ENCODE measurements at places on chromosomes 16 and 17. TPM values are rescaled to one million over a fixed set of nuclear protein-coding genes. Genes with fewer than 3 reads are reported as not detected.

MPV17L gene
- total RNA-seq, result not detected

DNA sequence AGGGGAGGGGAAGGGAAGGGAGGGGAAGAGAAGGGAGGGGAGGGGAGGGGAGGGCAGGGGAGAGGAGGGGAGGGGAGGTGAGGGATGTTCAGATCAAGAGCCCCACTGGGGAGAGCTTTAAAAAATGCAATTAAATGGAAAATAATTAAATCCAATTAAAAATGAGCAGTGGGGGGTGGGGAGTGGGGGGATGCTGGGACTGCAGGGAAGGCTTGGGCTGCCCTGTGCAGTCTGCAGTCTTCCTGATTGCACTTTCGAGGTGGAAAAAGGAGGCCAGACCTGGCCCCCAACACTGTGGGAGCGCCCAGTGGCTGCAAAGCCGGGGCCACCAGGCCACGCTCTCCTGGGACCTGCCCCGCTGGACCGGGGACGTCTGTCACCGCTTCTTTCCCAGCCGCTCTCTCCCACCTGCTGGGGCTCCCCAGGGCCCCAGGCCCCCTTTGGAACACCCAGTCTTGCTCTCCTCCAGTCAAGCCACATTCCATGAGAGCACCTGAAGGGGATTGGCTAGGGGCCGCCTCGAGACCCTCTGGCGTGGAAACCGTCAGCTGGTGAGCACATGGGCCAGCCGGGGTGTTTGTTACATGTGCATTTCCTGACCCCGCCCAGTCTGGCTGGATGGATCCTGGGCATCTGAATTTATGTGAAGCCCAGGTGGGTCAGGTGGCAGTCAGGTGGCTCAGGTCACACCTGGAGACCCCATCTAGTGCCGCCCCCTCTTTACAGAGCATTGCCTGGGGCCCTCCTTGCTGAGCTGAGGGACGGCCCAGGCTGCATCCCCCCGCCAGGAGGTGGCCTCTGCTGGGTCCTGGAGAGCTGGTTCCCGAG lies 37.6 kb upstream of the CBFA2T3 start:
- no peak for DNase-seq

GRCh38 chr17:15475631-15476354 lies 8.4 kb upstream of the CDRT4 start:
- DNase-seq, result no peak

DNA sequence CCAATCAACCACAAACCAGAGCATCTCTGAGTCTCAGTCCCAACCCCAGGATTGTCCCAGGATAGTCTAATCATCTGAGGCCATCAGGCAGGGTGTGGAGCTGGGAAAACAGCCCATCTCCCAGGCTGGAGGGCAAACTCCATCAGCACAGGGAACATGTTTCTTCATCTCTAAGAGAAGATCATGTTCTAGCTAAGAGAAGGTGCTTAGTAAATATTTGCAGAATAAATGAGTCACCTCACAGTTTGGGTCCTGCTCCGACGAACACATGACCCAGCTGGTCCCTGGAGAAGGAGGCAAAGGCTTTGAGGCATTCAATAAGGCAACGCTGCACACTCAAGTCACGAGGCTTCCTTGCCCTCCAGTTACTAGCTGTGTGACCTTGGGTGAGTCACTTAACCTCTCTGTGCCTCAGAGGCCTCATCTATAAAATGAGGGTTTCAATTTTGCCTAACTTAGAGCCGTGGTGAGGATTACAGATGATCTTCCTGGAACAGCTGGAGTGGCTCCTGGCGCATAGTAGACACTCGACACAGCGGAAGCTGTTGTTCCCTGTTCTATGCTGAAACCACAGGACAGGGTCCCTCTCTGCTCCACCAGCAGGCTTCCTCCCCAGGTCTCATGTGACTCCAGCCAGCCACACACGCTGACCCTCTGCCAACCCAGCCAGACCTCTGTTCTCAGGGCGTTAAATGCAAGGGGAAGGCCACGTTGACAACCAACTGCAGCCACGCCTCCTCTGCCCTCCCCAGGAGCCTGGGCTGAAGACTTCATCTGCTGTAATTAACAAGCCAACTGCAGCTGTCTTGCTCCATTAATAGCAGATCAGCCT lies 10.3 kb upstream of the RPL38 start:
- no peak for DNase-seq

DNA sequence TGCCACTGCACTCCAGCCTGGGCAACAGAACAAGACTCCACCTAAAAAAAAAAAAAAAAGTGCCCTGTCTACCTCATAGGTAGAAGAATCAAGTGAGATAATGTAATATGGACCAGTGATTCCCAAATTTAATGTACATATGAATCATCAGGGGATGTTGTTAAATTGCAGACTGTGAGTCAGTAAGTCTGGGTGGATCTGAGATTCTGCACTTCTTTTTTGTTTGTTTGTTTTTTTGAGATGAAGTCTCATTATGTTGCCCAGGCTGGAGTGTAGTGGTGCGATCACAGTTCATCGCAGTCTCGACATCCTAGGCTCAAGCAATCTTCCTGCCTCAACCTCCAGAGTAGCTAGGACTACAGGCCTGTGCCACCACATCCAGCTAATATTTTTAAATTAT lies 31.6 kb downstream of the HOXB1 start:
- no peak for DNase-seq

- no peak for DNase-seq
Observed at GRCh38 chr17:67262435-67263117, 17.6 kb upstream of the HELZ start.

DNA sequence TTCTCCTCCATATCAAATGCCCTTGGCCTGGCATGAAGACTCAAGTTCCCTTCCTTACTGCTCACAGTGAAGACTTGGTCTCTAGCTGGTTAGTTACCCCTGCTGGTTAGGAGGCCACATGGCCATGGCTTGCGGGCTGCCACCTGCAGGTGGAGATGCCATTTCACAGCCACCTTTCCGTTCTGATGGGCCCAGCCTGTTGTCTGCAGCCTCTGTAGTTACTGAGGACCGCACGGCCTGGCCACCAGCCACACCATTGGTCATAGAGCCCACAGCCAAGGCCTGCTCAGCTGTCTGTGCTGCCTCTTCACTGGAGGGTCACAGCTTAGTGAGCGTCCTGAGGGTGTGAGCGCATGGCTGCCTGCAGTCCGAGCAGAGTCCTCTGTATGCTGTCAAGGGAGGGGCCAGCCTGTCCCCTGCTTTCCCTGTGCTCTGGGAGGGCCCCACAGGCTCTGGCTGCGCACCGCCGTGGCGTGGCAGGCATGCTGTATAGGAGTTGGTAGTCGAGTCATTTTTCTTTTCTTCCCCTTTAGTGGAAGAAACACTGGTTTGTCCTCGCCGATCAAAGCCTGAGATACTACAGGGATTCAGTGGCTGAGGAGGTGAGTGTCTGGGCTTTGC lies 59.2 kb downstream of the PLD6 start:
- DNase-seq, result peak; percentile 21

SAMD14 gene
- 1.3 TPM for total RNA-seq

DNA sequence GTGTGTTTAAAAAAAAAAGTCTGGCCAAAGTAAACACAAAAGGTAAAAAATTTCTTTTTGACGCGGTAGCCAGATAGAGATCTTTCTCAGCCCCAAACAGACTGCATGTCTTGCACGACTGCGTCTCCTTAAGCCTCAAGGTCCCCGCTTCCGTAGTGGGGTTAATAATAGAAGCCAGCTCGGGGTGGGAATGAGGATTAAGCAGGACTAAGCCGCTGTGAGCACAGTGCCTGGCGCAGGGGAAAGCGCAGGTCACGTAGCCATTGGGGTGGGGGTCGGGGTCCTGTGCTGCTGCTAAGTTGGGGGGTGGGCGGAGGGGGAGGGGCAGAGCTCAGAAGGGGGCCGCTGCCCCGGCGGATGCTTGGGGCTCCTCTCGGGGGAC lies 521 bp downstream of the GGA2 start:
- DNase-seq, result peak; percentile 66

MAZ gene
- total RNA-seq, result 258 TPM
